Psoas muscle (tissue), 8 donors: ENCODE measurements at places on chromosomes 5 and 9. TPM values are rescaled to one million over a fixed set of nuclear protein-coding genes. Genes with fewer than 3 reads are reported as not detected.

NAIP gene
- 0.57 TPM for polyA plus RNA-seq

MYMK gene
- polyA plus RNA-seq = 0.60 TPM

OBP2B gene
- not detected for polyA plus RNA-seq

LCP2 gene
- 1.8 TPM for polyA plus RNA-seq

- H3K27ac ChIP-seq = no peak overlapping the region
- H3K4me1 ChIP-seq = no peaks in the 10 kb centered on the region
- no peak for DNase-seq
- H3K36me3 ChIP-seq = no peaks in the 10 kb centered on the region
- no peaks in the 10 kb centered on the region for H3K27me3 ChIP-seq
- H3K4me3 ChIP-seq = no peak overlapping the region
Measured at GRCh38 chr5:65013166-65013565, 244.4 kb downstream of the CWC27 start.

DNA sequence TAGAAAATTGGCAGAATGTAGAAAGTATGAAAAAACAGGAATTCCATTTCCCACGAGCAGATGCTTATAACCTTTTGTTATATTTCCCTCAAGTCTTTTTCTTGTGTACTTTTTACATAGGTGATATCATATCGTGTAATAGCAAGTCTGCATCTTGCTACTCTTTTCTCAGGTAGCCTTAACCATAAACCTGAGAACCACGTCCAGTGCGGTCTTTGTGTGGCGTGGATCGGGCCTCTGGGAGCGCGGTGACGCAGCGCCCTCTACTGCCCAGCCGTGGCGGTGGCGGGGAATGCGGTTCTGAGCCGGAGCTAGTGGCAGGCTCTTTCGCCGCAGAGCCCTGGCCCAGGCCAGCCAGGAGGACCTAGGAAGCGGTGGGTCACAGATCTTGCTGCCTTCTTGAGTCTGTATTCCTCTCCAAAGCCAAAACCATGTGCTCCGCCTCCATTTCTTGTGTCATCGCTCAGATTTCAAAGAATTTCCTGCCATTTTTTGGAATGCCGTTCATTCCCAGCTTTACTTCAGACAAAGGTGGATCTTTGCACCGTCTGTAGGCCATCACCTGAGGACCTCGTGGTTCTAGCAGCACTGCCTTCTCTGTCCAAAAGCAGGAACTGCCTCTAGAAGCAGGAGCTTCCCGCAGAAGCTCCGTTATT is 71.9 kb downstream of the MVB12B start:
- H3K27me3 ChIP-seq = no peaks in the 10 kb centered on the region
- peak; percentile 89 for DNase-seq
- H3K27ac ChIP-seq = no peak overlapping the region
- H3K4me3 ChIP-seq = no peak overlapping the region
- no peaks in the 10 kb centered on the region for H3K36me3 ChIP-seq

DNA sequence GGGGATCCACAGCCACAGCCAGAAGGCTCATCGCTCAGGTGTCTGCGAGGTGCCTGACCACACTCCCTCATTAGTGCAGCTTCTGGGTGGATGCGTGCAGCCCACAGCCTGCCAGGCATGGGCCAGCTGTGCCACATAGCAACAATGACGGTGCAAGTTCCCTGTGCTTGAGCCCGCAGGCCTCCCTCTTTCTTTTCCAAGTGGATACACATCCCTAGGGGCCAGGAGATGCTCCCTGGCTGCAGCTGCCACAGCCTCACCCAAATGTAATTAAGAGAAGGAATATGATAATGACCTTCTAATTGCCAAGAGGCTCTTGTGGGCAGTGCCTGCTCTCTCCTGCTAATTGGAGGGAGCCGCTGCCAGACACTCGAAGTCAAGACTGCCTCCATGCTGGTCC is 116.0 kb upstream of the PPP1R26 start:
- peaks cover 30% of the 10 kb centered on the region for H3K27me3 ChIP-seq
- H3K4me1 ChIP-seq = no peaks in the 10 kb centered on the region
- H3K4me3 ChIP-seq = no peak overlapping the region
- H3K36me3 ChIP-seq = no peaks in the 10 kb centered on the region
- no peak for DNase-seq
- no peak overlapping the region for H3K27ac ChIP-seq

- H3K36me3 ChIP-seq = no peaks in the 10 kb centered on the region
- no peaks in the 10 kb centered on the region for H3K27me3 ChIP-seq
- no peak overlapping the region for H3K4me3 ChIP-seq
- no peak for DNase-seq
- H3K4me1 ChIP-seq = peaks cover 27% of the 10 kb centered on the region
Measured at GRCh38 chr9:35682051-35682450, 7.7 kb downstream of the TPM2 start.

DNA sequence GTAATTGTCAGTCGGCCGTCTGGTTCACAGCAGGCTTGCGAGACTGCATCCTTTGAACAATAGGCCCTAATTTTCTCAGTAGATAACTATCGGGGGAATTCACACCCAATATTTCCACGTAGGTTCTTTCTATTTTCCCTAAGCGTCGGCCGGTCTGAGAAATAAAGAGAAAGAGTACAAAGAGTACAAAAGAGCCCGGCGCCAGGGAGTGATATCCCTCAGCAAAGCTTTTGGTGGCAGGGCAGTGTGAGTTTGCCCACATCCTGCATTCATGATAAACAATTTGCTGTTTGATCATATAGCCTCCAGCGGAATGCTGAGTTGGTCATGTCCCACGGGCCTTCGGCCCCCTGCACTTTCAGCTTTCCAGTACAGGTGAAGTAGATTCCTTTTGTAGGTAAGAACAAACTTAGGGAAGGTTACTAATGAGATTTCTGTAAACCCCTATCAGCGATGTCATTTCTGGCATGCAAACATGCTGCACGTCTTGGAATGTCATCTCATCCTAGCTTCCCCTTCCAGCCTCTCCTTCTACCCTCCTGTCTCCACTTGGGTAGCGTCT is 4.7 kb upstream of the PTGR1 start:
- no peak overlapping the region for H3K4me3 ChIP-seq
- H3K36me3 ChIP-seq = no peaks in the 10 kb centered on the region
- H3K4me1 ChIP-seq = no peaks in the 10 kb centered on the region
- peaks cover 4% of the 10 kb centered on the region for H3K27me3 ChIP-seq

DNA sequence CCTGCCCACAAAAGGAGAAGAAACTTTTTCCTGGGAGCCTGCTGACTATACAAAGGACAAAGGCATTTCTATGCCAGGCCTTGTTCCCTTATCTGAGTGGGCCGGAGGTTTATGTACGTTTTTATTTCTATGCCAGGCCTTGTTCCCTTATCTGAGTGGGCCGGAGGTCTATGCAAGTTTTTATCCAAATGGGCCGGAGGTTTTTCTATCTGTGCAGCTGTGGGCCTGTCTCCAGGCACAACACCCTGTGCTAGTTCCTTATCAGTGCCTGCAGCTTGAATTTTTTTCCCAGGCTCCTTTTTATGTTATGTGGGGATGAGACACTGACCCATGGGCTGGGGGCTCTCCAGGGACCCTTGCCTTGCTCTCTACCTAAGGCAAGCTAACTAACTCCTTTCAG is 5.5 kb downstream of the SLC25A2 start:
- H3K36me3 ChIP-seq = no peaks in the 10 kb centered on the region
- no peaks in the 10 kb centered on the region for H3K4me1 ChIP-seq
- no peak overlapping the region for H3K4me3 ChIP-seq

- no peaks in the 10 kb centered on the region for H3K36me3 ChIP-seq
- no peak overlapping the region for H3K27ac ChIP-seq
- H3K4me1 ChIP-seq = no peaks in the 10 kb centered on the region
- DNase-seq = no peak
Measured at GRCh38 chr5:160539431-160539830, 117.8 kb downstream of the PTTG1 start.

DNA sequence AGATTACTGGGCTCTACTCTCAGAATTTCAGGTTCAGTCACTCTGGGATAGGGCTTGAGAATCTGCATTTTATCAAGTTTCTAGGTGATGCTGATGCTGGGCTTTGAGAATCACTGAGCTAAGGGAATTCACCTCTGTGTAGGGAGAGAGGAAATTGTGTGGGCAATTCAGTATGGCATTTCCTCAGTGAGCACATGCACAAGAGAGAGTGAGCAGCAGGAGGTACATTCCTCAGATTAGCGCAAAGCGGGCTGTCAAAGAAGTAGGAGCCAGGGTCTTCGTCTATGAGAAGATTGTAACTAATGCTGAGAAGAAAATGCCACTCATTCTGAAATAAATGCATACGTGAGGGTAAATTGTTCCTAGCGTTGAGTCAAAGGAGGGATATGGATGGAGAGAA is 175.9 kb downstream of the KIF4B start:
- no peaks in the 10 kb centered on the region for H3K36me3 ChIP-seq
- H3K4me1 ChIP-seq = no peaks in the 10 kb centered on the region
- no peak for DNase-seq
- H3K27ac ChIP-seq = no peak overlapping the region
- H3K4me3 ChIP-seq = no peak overlapping the region
- H3K27me3 ChIP-seq = no peaks in the 10 kb centered on the region

- no peak for DNase-seq
- no peak overlapping the region for H3K4me3 ChIP-seq
- no peaks in the 10 kb centered on the region for H3K4me1 ChIP-seq
- H3K27ac ChIP-seq = no peak overlapping the region
- H3K27me3 ChIP-seq = no peaks in the 10 kb centered on the region
Measured at GRCh38 chr5:553874-554273, 29.6 kb upstream of the SLC9A3 start.

DNA sequence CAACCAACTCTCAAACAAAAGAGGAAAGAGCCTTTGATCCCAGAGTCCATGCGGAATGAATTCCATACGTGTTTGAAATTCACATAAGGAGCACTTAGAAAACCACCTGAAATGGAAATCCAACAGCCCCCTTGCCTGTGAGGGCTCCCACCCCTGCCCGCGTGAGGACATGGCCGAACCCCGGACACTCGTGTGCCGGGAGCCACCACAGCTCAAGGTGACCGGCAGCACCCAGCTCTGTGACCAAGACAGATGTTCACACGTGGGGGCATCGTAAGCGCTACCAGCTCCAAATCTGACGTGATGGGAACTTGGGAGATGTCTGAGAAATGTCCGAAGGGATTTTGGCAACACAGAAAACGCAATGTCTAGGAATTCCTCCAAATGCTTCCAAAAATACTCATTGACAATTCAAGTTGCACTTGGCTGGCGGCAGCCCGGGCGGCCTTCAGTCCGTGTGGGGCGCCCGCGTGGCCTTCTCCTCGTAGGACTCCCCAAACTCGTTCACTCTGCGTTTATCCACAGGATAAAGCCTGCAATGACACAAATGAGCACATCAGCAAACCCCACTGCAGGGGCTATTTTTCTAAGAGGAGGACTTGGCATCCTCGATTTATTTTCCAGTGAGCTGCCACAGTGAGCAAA is 23.2 kb upstream of the TERT start:
- no peak overlapping the region for H3K27ac ChIP-seq
- no peak for DNase-seq
- no peaks in the 10 kb centered on the region for H3K4me1 ChIP-seq
- no peak overlapping the region for H3K4me3 ChIP-seq
- H3K27me3 ChIP-seq = no peaks in the 10 kb centered on the region

DNA sequence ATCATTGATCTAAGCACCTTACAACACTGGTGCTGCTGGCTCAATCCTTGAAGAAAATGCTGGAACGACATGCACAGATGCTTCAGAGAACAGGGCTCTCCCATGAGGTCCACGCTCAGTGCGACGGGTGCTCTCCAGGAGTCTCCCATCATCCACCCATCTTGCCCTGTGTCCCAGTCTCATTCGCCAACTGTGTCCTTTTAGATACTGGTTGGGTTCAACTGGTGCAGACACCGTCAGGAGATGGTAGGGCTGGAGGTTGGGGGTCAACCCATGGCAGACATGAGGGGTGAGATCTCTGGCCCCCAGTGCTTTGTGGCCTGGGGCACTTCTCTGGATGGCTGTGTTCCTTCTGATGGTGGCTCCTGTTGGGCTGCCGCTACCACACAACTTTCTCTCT is 1.6 kb upstream of the OBP2B start:
- H3K36me3 ChIP-seq = no peaks in the 10 kb centered on the region
- H3K4me1 ChIP-seq = no peaks in the 10 kb centered on the region
- no peak overlapping the region for H3K4me3 ChIP-seq
- DNase-seq = no peak
- H3K27me3 ChIP-seq = peaks cover 15% of the 10 kb centered on the region
- no peak overlapping the region for H3K27ac ChIP-seq

DNA sequence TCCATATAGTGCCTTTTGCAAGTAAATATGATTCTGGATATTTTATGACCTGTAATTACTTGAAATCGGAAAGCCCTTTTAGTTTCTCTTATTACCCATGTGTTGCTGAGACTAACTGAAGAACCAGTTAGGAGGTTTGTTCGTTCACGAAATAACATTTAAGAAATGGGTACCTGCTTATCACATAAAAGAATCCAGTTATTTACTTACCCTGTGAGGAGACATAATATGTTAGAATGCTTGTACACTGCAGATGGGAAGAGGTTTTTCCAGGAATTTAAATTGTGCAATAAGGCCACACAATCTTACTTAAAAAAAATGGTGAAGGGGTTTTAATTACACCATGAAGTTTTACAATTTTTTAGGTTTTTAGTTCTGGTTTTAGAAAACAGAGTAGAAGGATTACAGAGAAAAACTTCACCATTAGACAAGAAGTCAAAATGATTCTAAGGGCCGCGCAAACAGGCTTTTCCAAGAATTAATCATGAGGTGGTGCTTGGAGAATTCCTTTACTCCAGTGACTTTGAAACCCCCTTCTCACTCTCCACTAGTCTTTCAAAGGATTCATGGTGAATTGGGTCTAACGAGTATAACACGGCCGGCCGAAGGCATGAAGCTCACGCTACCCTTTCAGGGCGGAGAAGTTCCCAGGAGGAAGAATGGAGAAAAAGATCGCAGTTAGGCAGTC is 1.1 kb upstream of the PTGER4 start:
- peak overlapping the region; percentile 76 for H3K4me3 ChIP-seq
- no peak for DNase-seq
- peak overlapping the region; percentile 73 for H3K27ac ChIP-seq
- H3K27me3 ChIP-seq = no peaks in the 10 kb centered on the region

DNA sequence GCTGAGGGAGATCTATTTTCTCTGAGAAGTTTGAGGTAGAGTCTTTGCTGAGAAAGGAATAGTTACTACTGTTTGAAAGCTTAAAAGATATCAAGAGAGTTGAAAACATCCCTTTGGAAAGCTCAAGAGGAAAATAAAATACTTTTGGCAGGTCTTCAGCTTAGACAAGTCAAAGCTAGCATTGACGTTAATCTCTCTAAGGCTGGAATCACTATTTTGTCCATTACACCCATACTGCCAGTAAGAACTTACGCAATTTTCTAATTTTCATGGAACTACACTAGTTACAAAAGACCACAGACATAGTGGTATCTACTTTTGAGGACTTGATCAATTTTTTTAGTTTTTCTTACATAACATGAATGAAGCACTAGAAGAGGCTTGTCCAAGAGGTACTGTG is 494.9 kb downstream of the PSAT1 start:
- H3K36me3 ChIP-seq = no peaks in the 10 kb centered on the region
- H3K27me3 ChIP-seq = no peaks in the 10 kb centered on the region
- H3K27ac ChIP-seq = no peak overlapping the region
- H3K4me3 ChIP-seq = no peak overlapping the region
- no peak for DNase-seq
